ENCODE measurements at places on chromosomes 1 and 21.
A peak's percentile ranks its signal among the peaks of the same experiment; 100 is the strongest.

GRCh38 chr1:246791303-246791918 lies 67.2 kb downstream of the SCCPDH start:
- DNase-seq = no peak

- no peak for DNase-seq
Observed at GRCh38 chr1:244839656-244840055, 4.2 kb downstream of the COX20 start.

DNA sequence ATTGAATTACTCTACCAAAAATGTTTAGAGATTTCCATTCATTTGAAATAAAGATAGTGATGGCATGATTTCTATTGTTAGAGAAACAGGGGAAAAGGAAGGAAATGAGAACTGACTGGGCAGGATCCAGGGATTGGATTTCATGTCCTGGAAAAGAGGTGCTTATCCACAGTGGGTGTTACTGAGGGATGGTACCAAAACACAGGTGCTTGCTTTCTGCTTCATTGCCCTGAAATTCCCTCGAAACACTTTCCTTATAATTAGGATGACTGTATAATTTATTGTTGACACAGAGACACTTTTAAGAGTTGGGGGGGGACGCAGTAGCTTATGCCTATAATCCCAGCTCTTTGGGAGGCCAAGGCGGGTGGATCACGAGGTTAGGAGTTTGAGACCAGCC lies 185.0 kb upstream of the KCNK2 start:
- DNase-seq = no peak

GRCh38 chr21:26194811-26195251 lies 24.3 kb upstream of the APP start:
- no peak for DNase-seq

DNA sequence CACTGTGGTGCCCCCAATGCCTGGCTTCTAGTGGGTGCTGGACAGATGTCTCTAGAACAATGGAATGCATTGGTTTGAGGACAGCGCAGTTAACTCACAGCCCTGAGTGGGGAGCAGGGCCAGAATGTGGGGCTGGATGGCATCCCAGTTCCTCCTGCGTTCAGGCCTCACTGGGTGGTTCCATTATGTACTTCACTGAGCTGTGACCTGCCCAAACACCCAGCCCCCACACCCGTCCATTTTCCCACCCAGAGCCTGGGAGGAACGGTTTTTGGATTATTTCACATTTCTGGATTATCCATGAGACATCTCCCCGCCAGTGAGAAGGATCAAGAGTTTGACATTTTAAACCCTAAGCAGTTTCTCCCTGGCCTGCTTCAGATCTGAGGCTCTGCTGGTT lies 55.3 kb upstream of the WASF2 start:
- DNase-seq = no peak

- no peak for DNase-seq
Observed at GRCh38 chr1:156503698-156504437, 3.3 kb upstream of the MEF2D start.

DNA sequence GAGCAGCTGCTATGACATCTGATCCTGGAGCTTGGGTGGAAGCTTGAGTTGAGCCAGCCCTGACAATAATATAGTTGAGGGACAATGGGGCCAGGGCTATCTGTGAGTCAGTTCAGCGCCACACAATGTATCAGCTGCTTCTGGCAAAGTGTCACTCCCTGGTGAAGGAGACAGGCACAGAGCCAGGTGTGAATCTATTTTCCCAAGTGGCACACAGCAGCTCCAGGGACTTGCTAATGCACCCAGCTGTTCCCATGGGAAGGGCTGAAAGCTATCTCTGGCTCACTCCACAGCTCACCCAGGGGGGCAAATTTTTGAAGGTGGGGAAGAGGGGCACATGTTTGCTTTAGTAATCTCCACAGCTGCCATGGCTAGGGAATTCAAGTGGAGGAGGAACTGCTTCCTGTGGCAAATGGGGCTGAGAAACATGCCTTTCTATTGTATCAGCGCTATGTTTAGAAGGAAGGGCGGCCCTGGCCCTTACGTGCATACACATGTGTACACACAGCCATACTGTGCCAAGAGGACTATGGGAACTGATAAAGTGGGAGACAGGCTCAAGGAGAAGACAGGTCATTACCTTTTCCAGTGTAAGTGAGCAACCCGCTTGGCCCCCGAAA lies 2.2 kb downstream of the CYB5R1 start:
- no peak for DNase-seq

GRCh38 chr1:3816331-3817137 lies 20.2 kb upstream of the LRRC47 start:
- DNase-seq = no peak

DNA sequence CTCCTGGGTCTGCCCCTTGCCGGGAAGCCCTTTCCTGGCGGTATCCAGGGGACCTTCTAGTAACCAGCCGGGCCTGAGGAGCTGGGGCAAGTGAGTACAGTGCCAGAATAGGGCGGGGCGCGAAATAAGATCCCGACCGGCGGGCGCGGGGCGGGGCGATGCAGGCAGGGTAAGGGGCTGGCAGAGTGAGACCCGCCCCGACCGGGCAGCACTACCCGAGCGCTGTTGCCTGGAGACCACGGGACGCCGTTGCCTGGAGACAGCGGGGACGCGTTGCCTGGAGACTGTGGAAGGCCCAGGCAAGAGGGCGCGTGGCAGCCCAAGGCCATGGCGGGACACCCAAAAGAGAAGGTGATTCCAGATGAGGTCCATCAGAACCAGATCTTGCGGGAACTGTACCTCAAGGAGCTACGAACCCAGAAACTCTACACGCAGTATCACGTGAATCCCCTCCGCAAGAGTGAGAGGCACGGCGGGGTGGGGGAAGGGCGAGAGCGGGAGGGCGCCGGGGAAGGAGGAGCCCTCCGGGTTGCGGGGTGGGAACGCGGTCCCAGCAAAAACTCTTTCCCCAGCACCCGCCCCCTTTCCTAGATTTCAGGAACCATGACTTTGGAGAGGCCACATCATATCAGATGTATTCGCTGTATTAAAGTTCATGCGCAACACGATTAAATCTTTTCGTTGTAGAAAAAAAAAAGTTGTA lies 24.3 kb downstream of the EBNA1BP2 start:
- DNase-seq = peak; percentile 79

- DNase-seq = peak; percentile 41
Observed at GRCh38 chr1:156388174-156389137, 19.4 kb downstream of the RHBG start.

DNA sequence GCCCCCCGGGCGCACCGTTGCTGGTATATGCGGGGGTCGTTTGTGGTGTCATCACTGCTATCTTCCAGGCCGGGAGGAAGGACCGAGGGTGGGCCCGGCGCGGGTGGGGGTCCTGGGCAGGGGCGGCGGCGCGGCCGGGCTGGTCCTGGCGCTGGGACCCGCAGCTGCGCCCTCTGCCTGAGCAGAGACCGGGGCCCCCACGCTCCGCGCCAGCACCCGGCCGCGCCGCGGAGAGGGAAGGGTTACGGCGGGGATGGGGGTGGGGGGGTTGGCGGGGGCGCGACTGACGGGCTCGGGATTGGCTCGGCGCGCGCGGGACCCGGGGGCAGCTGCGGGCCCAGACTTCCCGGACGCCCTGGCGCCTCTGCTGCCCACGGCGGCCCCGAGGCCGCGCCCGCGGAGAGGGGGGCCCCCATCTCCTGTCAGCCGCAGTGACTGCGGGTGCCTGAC lies 13.8 kb upstream of the SAMD11 start:
- no peak for DNase-seq

- DNase-seq = no peak
Observed at GRCh38 chr1:60872426-60873054, 209.8 kb upstream of the NFIA start.

GRCh38 chr1:168386949-168387586 lies 106.4 kb downstream of the TBX19 start:
- DNase-seq = peak; percentile 32

GRCh38 chr1:205481629-205482151 lies 22.8 kb upstream of the CDK18 start:
- no peak for DNase-seq

GRCh38 chr1:40130892-40131291 lies 30.3 kb upstream of the RLF start:
- DNase-seq = no peak

DNA sequence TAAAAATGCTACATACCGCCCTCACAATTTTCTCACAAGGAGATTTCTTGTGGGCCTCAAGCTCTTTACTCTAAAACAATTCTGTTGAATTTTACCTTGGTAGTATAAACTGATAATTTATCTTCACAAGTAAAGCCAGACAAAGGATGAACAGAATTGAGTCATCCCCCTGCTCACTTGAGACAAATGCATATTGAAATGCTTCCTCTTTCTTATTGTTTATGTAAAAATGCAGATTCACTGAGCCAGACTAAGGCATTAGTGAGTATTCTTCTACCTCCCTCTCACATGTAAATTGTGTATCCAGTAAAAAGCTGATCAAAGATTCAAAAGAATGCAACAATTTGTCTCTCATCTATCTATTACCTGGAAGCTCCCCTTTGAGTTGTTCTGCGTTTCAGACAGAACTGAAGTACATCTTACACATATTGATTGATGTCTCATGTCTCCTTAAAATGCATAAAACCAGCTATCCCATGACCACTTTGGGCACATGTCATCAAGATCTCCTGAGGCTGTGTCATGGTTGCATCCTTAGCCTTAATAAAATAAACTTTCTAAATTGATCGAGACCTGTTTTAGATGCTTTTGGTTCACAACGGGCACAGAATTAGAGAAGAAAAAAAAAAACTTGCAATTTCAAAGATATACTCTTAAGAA lies 743.1 kb upstream of the B3GALT2 start:
- DNase-seq = no peak

DNA sequence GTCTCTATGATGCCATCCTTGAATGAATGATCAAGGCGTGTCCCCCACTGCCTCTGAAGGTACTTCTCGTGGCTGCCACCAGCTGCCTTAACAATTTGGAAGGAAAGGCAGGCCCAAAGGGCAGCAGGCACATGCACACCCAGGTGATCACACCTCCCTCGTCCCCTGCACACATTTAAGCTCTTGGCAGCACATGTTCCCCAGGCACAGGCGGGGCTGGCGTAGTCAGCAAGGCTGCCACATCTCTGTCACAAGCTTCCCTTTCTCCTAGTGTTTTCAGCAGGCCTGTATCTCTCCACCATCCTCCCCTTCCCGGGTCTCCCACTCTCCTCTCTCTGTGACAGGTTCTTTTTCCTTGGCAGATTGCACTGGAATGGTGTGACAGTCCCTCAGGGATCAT lies 111.9 kb downstream of the CACNA1E start:
- DNase-seq = no peak

GRCh38 chr1:95766036-95766435 lies 532.0 kb downstream of the RWDD3 start:
- no peak for DNase-seq

DNA sequence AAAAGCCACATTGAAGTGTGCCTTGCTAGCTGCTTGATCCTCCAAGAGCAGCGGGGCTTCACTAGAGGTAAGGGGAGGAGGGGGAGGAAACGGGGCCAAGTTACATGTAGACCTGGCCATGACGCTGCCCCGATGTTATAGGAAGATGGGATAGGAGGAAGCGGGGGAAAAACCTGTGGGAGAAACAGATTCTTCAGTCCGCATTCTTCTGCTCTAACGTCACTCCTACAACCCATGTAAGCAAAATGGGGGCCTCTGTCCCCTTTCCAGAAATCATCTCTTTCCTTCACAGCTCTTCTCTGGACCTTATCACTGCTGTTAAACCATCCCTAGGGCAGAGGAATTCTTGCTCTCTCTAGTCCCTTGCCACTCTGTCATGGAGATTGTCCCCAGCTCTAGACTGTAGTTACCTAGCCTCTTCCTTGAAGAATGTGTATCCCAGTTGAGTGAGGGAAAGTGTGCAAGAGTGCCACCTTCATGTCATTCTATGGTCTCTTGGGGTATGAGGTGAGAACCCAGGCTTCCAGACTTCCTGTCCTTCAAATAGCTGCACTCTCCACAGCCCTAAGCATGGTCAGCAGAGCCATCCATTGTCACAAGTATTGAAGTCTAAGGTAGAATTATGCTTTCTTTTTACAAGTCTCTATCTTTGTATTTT lies 11.4 kb downstream of the PLEKHO1 start:
- DNase-seq = no peak

GRCh38 chr1:119475866-119476439 lies 31.1 kb upstream of the HSD3B1 start:
- no peak for DNase-seq

DNA sequence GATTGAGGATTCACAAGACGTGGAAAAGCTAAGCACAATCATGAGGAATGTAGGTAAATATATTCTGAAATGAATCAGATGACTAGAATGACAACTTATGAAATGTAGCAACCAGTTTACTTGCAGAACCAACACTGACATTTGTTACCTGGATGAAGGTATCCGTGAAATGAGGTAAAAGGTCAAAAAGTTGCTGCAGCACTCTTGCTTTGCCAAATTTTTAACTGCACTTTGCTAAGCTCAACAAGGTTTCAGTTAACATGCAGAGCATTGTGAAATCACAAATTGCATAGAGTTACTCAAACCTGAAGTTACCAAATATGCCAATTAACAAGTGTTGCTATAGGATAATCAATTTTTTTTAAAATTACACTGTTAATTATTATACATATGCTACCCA lies 1280.1 kb downstream of the KCNT2 start:
- DNase-seq = no peak

- no peak for DNase-seq
Observed at GRCh38 chr1:219419065-219419464, 193.8 kb downstream of the ZC3H11B start.

GRCh38 chr1:200046115-200046514 lies 18.6 kb downstream of the NR5A2 start:
- DNase-seq = no peak

GRCh38 chr1:170732252-170732588 lies 68.3 kb downstream of the PRRX1 start:
- DNase-seq = no peak

- DNase-seq = no peak
Observed at GRCh38 chr1:47950471-47950870, 46.7 kb downstream of the TRABD2B start.

- DNase-seq = no peak
Observed at GRCh38 chr1:118335331-118335732, 150.3 kb upstream of the SPAG17 start.

DNA sequence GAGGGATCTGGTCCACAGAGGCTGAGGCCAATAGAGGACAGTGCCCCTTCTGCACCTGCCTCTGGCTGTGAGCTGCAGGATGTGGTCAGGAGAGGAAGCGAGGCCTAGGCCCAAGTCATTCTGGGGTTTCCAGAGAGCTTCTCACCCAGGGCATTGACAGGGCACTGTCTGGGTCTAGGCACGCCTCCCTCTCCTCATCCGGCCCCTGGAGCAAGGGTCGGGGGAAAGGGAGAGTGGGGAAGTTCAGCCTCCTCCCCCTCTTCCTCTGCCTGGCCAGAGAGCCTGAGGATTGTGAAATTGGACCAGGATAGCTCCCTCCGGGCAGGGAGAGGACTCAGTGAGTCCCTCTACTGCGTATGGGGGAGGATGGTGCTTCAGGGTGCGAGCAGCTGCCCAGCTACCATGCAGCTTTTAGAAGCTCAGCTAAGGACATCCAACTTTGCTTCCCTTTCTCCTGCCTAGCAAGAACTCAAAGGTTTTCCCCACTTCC lies 6.3 kb upstream of the INAVA start:
- DNase-seq = no peak

GRCh38 chr1:980602-981395 lies 1.1 kb downstream of the PERM1 start:
- no peak for DNase-seq
